Activated effector memory CD4-positive, alpha-beta T cell treated with anti-CD3 and anti-CD28 coated beads, Interleukin-2, amount 50 U/mL, for 16 hours (primary cell): ENCODE measurements at places on chromosomes 16 and 17.

DNA sequence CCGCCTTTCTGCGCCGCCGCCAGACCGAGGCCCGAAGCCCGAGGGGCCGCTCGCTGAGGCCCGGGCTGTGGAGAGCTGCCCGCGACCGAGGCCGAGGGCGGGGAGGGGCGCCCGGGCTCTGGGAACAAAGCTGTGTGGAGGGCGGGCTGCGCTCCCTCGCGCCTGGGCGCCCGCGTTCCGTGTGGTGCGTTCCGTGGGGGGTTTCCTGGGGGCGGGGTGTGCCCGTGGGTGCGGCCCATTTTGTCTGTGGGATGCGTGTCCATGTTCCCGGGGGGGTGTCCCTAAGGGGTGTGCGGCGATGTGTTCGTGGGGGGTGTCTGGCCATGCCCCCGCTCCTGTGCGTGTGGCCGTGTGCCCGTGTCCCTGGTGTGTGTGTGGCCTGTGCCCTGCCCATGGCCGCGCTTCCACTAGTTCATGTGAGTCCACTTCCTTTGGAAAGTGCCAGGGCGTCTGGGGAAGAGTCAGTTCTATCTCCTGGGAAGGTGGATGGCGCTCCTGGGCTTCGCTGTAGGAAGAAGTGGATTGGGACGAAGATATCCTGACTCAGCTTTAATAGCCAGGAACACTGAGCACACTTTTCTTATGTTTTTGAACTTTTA lies 520 bp downstream of the JPT2 start:
- peak; percentile 83 for DNase-seq

DNA sequence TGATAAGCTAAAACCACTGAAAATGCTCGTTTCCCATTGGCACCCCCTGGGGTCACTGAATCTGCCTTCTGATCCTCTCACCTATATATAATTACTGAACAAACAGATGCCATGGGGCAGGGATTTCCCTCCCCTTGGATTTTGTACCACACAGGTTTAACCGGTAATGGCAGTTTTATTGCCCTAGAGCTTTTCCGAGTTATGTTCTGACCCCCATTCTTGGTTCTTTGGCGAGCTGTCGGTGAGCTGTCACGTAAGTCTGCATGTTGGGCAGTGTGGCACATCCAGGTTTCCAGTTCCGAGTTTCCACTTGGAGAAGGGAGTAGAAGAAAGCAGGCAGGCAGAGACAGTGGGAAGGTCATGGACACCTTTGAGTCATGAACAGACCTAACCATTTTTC lies 7.1 kb downstream of the TMEM97 start:
- DNase-seq: no peak

GRCh38 chr17:79945591-79946255 lies 89.9 kb downstream of the TBC1D16 start:
- peak; percentile 48 for DNase-seq

DNA sequence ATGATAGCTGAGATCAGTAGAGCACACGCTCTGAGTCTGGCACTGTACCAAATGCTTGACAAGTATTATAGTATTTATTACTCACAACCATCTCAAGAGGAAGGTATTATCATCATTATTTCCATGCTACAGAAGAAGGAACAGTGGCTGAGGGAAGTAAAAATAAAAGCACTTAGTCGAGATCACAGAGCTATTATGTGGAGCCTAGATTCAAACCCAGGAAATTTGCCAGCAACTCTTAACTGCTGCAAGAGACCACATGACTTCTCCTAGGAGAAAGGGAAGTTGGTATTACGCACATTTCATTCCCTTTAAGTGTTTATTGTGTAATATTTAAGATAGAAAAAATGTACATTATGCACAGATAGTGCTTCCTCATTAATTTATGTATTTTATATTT lies 1.0 kb upstream of the RHOT1 start:
- no peak for DNase-seq

GRCh38 chr17:9475101-9475658 lies 100.4 kb downstream of the STX8 start:
- no peak for DNase-seq
